ENCODE measurements at places on chromosomes 13 and 19.

DNA sequence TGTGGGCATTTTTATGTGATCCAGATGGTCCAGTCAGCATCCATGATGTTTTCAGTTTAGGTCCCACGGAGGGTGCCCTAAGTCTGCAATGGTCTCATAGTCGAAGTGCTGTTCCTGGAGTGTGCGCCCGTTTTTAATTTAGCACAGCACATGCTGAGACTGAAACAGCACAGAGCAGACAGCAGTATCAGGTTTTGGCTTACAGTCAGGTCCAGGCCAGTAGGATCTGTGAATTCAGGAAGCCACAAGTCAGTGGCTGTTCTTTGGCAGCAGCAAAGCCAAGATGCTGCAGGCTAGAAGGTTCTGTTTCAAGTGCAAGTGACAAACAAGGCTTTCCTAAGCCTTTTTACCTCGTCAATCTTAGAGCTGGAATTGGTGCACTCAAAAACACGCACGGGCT is 18.3 kb downstream of the FBXO27 start:
- DNase-seq = no peak

DNA sequence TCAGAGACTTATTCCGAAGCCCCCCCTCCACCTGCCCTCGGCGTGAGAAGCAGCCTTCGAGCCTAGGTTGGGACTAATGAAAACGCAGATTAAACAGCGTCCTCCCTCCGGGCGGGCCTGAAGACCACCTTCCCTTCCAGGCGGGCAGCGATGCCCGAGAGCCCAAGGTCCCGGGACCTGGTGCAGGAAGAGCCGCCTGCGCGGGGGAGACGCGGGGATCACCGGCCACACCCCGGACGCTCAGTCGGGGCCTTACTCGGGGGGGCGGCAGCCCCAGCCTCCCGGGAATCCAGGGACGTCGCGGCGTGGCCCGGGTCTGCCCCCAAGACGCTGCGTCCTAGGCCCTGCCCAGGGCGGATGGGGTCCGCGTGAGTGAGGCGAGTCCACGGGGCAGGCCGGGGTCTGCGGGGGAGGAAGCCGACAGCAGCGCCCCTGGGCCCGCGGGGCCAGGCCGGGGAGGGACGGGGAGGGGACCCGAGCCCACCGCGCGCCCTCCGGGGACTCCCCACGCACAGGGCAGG is 33.3 kb upstream of the SPACA7 start:
- DNase-seq = no peak

- no peak for DNase-seq
Observed at GRCh38 chr19:16861834-16862233, 27.0 kb upstream of the F2RL3 start.

DNA sequence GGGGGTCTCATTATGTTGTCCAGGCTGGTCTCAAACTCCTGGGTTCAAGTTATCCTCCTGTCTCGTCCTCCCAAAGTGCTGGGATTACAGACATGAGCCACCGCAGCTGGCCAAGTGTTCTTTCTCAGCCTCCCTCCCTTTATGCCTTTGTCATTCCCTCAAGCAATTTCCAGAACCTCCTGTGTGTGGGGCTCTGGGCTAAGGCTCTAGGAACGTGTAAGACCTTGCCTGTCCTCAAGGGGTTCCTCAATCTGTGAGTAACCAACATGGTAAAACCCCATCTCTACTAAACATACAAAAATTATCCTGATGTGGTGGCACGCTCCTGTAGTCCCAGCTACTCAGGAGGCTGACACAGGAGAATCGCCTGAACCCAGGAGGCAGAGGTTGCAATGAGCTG is 15.5 kb upstream of the SPACA4 start:
- DNase-seq = no peak

- DNase-seq = peak; percentile 22
Observed at GRCh38 chr13:62524061-62524460, 1108.4 kb upstream of the PCDH20 start.

DNA sequence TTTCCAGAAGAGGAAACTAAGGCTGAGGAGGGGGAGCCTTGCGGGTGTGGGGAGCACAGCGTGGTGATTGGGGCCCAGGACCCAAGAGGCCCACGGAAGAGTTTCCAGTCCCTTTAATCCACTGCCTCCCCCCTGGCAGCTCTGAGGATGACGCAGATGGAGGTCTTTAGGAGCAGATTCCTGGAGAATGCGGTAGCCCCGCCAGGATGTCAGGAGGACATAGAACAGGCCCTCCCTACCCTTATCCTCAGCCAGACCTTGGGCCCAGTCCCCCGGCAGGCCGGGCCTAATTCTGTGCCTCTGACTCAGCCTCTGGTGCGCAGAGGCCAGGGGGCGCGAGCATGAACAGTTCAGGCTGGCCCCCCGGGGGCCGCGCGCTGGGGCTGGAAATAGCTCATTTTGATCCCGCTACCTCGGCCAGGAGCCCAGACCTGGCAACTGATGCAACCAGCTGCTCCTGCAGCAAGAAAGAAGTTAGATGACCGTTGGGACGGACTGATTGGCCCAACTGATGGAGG is 461 bp upstream of the HSPB6 start:
- no peak for DNase-seq

DNA sequence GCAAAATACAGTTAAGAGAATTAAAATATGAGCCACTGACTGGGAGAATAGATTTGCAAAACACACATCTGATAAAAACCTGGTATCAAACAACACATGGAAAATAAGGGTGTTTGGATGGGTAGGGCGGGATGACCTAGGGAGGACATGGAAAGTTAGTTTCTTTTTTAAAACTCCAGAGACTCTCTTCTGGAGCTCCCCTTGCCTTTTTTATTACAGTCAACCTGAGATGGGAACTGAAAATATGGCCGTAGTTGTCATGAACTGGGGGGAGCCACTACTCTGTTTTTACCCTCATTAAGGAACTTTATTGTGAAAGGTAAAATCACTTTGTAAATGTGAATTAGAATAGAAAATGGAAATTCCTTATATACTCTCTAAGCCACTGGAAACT is 113.0 kb downstream of the ATP11A start:
- DNase-seq = no peak

DNA sequence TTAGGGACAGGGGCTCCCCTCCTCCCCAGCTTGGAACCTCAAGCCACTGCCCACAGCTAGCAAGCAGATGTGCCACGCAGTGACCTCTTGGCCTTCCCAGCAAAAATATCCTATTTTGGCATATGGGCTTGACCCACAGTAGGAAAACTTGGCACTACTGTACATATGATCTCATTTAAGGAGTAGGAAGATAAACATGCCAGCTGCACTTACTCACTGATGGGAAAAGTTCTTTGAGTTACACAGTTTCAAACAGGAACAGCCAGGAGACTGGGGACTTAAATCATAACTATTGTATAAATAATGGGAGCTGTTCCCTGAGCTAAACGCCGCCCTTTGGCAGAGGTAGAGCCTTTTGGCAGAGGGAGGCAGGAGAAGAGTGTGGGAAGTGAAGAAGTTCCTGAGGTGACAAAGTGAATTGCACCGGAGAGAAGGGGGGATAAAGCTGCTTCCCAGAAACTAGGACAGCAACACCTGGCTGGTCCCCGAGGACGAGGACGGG is 6.1 kb downstream of the SACS start:
- no peak for DNase-seq

GRCh38 chr13:24267801-24268200 is 41.6 kb upstream of the C1QTNF9 start:
- no peak for DNase-seq

DNA sequence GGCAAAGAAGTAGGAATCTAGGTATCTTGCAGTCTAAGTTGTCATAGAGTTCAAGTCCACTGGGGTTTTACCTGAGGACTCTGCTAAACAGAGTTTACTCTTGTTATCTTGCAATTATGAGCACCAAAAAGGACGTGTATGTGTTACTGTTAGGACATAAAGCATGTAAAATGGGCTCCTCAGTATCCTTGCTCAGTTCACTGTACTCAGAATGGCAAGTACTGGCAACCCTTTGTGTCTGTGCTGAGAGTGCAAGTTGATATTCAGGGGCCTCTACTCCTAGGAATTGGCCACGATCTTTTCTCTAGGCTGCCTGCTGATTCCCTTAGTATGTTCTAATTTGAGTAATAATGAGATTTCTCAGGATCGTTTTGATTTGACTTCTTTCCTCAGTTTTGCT is 13.3 kb downstream of the TDRD3 start:
- DNase-seq = no peak

- no peak for DNase-seq
Observed at GRCh38 chr13:24218977-24219376, 58.5 kb downstream of the SPATA13 start.

GRCh38 chr13:29991343-29991742 is 140.9 kb upstream of the UBL3 start:
- no peak for DNase-seq

- no peak for DNase-seq
Observed at GRCh38 chr13:32917504-32917903, 98.7 kb upstream of the KL start.

GRCh38 chr13:110676595-110677587 is 29.0 kb downstream of the CARS2 start:
- DNase-seq = peak; percentile 81

DNA sequence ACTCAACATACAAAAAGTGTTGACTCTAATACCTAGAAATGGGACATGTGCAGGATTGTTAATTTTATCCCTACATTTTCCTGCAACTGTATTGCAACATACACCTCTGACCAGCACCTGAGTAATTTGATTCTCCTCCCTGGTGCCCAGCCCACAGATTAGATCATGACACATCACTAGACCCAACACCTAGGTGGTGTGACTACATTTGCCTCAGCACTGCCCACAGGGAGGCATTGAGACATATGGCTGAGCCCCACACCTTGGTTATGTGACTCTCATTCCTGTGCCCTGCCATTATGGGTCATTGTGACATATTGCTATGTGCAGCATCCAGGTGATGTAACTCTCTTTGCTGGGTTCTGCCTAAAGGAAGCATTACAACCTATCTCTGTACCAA is 13.2 kb upstream of the ZNF254 start:
- no peak for DNase-seq

- peak; percentile 65 for DNase-seq
Observed at GRCh38 chr13:45511310-45512097, 46.8 kb downstream of the COG3 start.

DNA sequence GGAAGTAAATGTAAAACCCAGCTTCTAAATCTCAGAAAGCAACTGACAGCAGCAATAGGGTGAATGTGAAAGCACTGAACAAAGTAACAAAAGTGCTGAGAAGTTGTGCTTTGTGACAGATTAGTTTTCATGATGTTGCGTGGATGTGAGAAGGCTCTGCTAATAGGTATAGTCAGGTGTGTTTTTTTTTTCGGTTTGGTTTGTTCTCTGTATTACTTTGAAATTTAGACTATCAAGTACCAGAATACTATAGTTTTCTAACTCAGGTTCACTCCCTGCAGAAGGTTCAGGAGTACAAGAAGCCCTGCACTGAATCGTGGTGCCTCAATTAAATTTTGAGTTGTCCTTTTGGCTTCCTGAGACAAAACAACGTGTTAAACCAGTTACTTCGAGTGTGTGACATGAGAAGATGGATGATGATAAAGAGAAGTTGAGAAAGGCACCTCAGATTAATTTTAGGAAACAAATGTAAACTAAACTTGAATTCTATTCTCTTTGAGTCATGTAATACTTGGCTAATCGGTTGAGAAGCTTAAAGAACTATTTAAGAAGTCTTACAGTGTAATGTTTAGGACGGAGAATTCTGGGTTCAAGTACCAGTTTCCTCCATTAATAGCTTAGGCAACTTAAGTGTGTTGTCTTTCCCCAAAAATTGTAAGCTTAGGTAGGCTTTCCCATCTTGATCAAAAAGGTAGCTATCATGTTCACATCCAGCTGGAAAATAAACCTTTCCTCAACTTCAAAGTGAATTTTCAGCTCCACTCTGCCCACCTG is 10.3 kb downstream of the MIR17HG start:
- no peak for DNase-seq

- DNase-seq = no peak
Observed at GRCh38 chr19:18650468-18651041, 13.7 kb downstream of the KLHL26 start.

DNA sequence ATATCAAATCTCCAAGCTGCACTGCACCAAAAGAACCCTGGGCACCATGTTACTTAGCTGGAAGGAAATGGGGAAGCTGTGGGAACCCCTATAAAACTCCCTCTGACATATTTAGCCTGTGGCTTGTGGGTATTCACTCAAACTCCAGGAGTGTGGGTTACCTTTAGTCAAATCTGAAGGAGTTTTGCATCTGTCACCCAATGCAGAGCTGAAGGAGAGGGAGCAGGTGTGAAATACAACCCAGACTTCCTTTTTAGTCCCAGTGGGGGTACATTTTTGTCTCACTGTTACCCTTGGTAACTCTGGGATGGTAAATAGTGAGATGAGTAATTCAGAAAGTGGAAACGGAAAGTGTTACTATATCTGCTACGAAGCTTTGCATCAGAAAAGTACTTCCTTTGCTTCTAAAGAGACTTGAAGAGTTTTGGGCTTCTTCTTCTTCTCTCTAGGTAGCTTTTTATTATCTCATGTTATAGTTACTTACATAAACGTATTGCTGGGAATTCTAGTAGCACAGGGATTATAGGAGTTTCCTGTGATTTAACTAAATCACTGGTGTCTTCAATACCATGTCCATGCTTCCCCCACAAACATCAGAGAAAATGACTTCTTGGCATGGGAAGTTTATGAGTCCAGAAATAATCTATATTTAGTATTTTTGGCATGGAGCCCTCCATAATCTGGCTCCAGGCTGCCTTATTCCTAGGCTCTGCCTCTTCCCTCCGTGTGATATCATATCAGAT is 105.9 kb downstream of the AKAP11 start:
- DNase-seq = peak; percentile 49

- DNase-seq = no peak
Observed at GRCh38 chr19:58560007-58560887, 1.8 kb upstream of the UBE2M start.

DNA sequence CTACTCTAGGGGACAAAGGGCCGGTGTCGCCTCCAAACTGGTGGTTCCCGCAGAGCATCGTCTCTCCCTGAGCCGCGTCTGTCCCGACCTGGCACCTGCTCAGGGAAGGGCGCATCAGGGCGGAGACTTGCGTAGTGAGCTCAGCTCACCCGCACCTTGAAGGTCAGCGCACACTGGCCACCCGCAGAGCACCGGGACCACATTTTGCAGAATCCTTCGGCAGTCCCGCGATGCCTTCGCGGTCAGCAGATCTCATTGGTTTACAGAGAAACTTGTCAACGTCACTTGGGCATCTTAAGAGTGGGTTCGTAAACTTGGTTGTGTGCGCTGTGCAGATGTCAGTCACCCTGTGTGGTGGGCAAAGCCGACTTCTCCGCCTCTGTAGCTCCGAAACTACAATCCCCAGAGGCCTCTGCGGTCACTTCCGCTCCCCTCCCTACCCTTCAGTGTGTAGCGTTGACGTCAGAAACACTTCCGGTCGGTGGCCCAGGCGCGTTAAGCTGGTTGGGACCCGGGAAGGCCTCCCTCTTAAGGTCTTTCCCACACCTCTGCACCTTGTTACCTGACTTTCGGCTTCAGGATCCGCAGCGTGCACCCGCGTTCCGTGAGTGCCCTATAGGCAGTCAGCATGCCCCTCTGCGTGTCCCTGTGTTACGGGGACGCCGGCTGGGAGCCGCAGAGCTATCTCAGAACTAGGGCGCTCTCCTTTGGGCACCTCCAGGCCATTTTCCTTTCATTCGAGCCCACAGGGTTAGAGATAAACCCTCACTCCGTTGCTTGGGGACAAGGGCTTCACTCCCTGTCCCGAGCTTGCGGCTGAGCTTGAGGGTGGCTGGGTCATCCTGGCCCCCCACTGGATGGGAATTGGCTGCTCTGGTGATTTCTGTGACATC is 36.5 kb upstream of the ZNF527 start:
- peak; percentile 90 for DNase-seq

- no peak for DNase-seq
Observed at GRCh38 chr19:45597425-45598111, 4.4 kb downstream of the GPR4 start.
